Renal pelvis (tissue), 12 donors: ENCODE measurements at places on chromosomes 6 and 20. TPM values are rescaled to one million over a fixed set of nuclear protein-coding genes. Genes with fewer than 3 reads are reported as not detected.

Gene HNF4A
- polyA plus RNA-seq = 73.1 TPM

Gene TPX2
- polyA plus RNA-seq = 49.4 TPM

- no peak for DNase-seq
Observed at GRCh38 chr6:53579338-53579737, 34.4 kb upstream of the GCLC start.

Gene OPN5
- polyA plus RNA-seq = 1.5 TPM

Gene CALHM6
- 5.1 TPM for polyA plus RNA-seq

Gene HLA-DPA1
- 21.3 TPM for polyA plus RNA-seq

DNA sequence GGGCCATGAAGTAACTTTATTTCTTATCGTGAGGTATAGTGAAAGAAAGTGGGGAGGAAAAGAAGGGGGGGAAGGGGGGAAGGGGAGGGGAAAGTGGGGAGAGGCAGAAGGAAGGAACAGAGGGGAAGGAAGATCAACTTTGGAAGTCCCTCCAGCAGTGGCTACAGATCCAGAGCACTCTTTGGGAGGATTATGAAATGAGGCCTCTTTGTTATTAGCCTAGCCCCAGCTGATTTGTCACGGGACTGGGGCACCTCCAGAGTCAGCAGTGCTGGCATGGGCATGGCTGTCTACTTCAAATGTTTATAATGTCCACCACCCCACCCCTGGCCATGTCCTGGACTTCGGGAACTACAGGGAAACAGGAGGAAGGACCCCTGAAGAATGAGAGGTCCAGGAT, 7.6 kb downstream of the MOCS1 start:
- no peak for DNase-seq

GRCh38 chr6:107629548-107630129, 139.7 kb downstream of the SOBP start:
- no peak for DNase-seq
